Globus pallidus (tissue), 1 donor: ENCODE measurements at places on chromosomes 1 and 21.

- no peak for DNase-seq
Observed at GRCh38 chr1:5949085-5949760, 43.0 kb downstream of the NPHP4 start.

- peak; percentile 68 for DNase-seq
Observed at GRCh38 chr1:152052606-152053005, 15.8 kb upstream of the S100A11 start.

DNA sequence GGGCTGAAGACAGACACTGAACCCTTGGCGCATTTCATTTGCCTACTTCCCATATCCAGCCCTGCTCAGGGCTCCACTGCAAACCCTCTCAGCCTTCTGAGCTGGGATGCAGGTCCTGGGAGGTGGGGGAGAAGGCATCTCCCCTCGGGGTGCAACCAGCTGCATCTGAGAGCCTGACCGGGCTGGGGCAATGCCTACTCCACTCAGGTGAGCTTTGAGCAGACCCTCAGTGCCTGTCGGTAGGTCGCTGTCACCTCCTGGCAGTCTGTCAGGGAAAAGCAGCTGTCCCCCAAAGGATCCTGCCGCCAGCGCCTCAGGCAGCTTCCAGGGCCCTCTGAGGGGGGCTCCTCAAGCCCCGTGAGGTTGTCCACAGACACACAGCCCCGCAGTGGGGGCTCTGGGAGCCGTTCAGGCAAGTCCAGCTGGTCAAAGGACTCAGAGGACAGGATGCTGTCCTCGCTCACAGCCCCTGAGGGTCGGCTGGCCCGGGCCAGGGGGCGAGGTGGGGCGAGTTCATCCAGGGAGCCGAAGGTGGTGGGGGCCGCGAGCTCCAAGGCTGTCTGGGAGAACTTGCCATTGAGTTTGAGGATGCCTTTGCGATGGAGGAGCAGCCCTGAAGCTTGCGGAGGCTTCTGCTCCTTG, 18.2 kb downstream of the NUAK2 start:
- DNase-seq = no peak

GRCh38 chr1:111920221-111921024, 69.0 kb downstream of the KCND3 start:
- DNase-seq = peak; percentile 44

DNA sequence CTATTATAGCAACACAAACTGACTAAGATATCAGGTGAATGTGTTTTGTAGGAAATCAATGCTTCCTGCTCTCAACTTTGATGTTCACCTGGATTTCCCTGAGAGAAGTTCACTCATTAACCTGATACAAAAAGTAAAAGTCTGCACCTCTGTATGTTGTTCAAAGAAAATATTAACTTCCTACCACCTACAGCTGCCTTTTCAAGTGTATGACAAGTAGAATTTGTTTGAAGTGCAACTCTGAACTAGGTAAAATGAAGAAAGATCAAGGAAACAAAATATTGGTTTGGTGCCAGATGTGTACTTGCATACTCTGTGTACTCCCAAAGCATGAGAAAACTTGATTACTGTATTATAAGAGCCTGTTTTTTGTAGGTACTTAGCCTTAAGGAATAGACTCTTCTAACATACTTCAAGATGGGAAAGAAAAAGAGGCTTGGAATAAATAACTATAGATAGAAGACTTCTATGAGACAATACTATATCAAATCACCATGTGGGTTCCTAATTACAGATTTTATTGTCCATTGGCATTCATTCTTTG, 193.4 kb downstream of the APP start:
- no peak for DNase-seq

- no peak for DNase-seq
Observed at GRCh38 chr1:33185541-33185940, 3.7 kb upstream of the TRIM62 start.

- no peak for DNase-seq
Observed at GRCh38 chr21:45872471-45872870, 109.1 kb upstream of the COL6A1 start.

- DNase-seq = no peak
Observed at GRCh38 chr1:152777510-152778137, 2.7 kb downstream of the LCE1F start.

- no peak for DNase-seq
Observed at GRCh38 chr1:31984419-31985347, 29.0 kb upstream of the KHDRBS1 start.

- no peak for DNase-seq
Observed at GRCh38 chr21:34913811-34914210, 135.3 kb downstream of the RUNX1 start.

GRCh38 chr1:233544304-233544703, 69.6 kb upstream of the KCNK1 start:
- no peak for DNase-seq

GRCh38 chr1:214514032-214514818, 37.2 kb downstream of the PTPN14 start:
- no peak for DNase-seq

- no peak for DNase-seq
Observed at GRCh38 chr1:41860214-41860613, 58.5 kb downstream of the HIVEP3 start.

GRCh38 chr21:42632336-42632751, 21.1 kb upstream of the PDE9A start:
- DNase-seq = no peak

GRCh38 chr1:117398957-117399356, 31.7 kb downstream of the MAN1A2 start:
- DNase-seq = no peak

- no peak for DNase-seq
Observed at GRCh38 chr1:24074817-24075589, 36.9 kb downstream of the MYOM3 start.

GRCh38 chr1:167713330-167714081, 8.3 kb upstream of the MPZL1 start:
- no peak for DNase-seq
